T-helper 22 cell (primary cell): ENCODE measurements at places on chromosomes 6 and 20.

- no peak for DNase-seq
Measured at GRCh38 chr6:122170274-122170673, 229.2 kb upstream of the HSF2 start.

- no peak for DNase-seq
Measured at GRCh38 chr6:39268721-39269120, 39.4 kb upstream of the KCNK5 start.

GRCh38 chr6:118724211-118724610 lies 72.8 kb upstream of the CEP85L start:
- no peak for DNase-seq

DNA sequence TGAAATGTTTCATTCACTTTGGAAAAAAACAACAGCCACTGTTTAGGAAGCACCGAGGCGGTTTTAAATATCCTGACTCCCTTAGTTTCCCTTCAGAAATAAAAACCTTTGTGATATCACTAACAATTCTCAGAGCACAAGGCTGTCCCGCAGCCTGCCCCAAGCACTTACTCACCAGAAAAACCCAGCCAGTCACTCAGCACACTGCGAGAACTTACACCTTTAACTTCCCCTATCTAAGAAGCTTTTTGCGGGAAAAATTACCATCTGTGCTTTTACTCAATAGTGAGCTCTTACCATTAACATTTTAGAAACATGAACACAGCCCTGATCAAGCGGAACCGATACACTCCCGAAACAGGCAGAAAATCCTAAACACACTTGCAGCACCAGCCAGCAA lies 9.3 kb downstream of the ZBTB46 start:
- no peak for DNase-seq

GRCh38 chr6:2940010-2940850 lies 31.1 kb downstream of the SERPINB6 start:
- DNase-seq = peak; percentile 63

DNA sequence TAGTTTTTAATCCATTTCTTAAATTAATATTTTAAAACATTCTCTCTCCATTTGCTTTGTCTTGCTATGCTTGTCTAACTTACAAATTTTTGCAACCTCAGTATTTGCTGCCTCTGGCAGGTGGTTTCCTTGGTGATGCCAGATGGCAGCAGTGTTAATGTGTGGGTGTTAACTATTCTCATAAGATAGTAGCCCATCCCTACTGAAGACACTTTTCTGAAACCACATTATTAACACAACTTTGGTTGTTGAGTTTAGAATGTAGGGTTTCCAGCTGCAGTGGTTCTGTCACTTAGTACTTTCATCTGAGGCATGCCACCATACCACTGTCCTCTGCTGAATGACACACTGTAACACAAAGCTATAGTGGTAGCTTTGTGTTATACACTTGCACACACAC lies 75.1 kb downstream of the MYO6 start:
- DNase-seq = no peak

DNA sequence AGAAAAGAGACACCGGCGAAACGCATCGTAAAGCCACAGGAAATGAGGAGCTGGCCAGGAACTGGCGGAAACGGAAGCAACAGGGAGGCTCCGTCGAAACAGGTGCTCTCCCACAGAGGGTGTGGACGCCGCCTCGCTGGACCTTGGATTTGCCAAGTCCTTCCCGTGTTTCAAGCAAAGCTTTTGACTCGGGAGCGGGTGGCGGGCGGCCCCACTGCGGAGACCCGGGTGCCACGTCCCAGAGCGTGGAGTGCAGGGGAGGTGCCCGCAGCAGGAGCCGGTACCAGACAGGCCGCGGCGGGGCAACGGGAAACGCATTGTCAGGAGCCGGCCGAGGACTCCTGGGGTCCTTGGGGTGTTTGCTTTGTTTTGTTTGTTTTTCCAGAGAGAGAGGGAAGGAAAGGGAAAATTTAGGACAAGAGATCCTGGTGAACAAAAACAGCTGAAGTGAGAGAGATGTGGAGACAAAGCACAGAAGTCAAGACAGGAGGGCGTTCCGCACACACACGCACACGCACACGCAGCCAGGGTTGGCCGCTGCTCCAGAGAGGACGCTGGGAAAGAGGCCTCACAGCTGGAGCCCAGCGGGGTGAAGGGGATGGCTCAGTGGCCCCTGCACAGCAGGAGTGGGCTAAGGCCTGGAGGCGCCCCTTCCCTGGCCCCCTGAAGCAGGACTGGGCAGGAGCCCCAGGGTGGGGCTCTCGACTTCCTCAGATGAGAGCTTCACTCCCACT lies 50.9 kb upstream of the CHRNA4 start:
- no peak for DNase-seq

- no peak for DNase-seq
Measured at GRCh38 chr6:44171899-44172546, 13.4 kb downstream of the CAPN11 start.

- DNase-seq = no peak
Measured at GRCh38 chr20:63471002-63471716, 1.3 kb downstream of the KCNQ2 start.
